ENCODE measurements at places on chromosomes 2 and 18. TPM values are rescaled to one million over a fixed set of nuclear protein-coding genes. Genes with fewer than 3 reads are reported as not detected.

Gene SLC5A7
- 2.1 TPM for total RNA-seq

Gene GLI2
- total RNA-seq = 9.2 TPM

Gene ATRAID
- total RNA-seq = 90.0 TPM

Gene IL1RL1
- 1.5 TPM for total RNA-seq

Gene NEB
- total RNA-seq = 0.83 TPM

Gene TLX2
- not detected for total RNA-seq

- H3K27me3 ChIP-seq = no peaks in the 10 kb centered on the region
- DNase-seq = no peak
- H3K27ac ChIP-seq = no peak overlapping the region
- no peak overlapping the region for H3K4me3 ChIP-seq
- H3K36me3 ChIP-seq = no peaks in the 10 kb centered on the region
Measured at GRCh38 chr18:49666045-49666775, 104.4 kb downstream of the LIPG start.

GRCh38 chr18:53909668-53910067 lies 314.8 kb downstream of the MBD2 start:
- no peaks in the 10 kb centered on the region for H3K36me3 ChIP-seq
- no peaks in the 10 kb centered on the region for H3K4me1 ChIP-seq
- no peak overlapping the region for H3K4me3 ChIP-seq
- no peak overlapping the region for H3K27ac ChIP-seq
- no peaks in the 10 kb centered on the region for H3K27me3 ChIP-seq
- DNase-seq = no peak

DNA sequence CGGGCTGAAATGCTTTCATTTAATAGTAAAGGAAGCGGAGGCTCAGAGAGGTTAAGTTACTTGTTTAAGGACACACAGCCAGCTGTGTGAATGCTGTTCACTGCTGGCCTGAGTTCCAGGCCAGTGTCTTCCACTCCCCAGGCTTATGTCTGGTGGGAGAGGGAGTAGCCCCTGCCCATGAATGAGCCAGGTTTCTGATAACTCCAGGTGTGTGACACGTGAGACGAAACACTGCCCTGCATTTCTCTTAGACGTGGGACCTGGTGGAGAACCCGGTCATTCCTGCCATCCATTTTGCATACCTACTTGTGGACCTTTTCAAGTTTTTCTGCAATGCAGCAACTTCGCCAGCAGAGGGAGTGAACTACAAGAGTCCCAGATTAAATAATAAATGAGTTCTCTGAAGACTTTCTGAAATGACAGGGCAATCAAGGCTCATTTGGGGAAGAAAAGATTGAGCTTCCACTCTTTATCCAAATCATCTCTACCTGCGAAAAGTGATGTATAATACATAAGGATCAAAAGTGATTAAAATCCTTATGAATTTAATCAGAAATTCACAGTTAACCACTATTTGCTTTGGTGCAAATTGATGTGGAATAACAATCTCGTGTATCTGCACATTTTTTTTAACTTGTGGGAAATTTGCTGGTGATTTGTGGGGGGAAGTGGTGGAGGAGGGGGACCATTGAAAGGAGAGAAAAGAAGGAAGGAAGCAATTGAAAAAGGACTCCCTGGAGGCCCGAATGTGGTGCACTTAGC lies 79.4 kb upstream of the ASB18 start:
- H3K36me3 ChIP-seq = no peaks in the 10 kb centered on the region
- no peak overlapping the region for H3K4me3 ChIP-seq
- no peak overlapping the region for H3K27ac ChIP-seq
- DNase-seq = peak; percentile 67
- no peaks in the 10 kb centered on the region for H3K4me1 ChIP-seq

- no peaks in the 10 kb centered on the region for H3K27me3 ChIP-seq
- H3K36me3 ChIP-seq = no peaks in the 10 kb centered on the region
- H3K4me3 ChIP-seq = no peak overlapping the region
- DNase-seq = no peak
Measured at GRCh38 chr2:230023313-230023712, 45.4 kb downstream of the SLC16A14 start.

DNA sequence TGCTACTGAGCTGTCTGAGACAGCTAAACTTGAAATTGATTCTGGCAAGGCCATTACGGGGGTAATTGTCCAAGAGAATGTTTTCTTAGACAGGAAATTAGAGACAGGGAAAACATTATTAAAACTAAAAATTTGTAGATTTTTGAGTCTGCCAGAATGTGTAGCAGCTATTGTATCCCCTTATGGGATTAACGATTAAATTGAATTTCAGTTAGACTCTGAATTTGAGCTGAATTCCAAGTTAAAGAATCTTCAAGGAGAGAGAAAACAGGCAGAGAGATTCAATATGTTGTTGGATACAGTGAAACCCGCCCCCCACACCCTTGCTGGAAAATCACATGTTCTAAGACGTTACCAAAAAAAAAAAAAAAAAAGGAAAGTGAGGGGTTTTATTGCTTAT lies 32.7 kb upstream of the CCDC68 start:
- no peaks in the 10 kb centered on the region for H3K27me3 ChIP-seq
- no peak overlapping the region for H3K27ac ChIP-seq
- no peaks in the 10 kb centered on the region for H3K4me1 ChIP-seq
- H3K36me3 ChIP-seq = no peaks in the 10 kb centered on the region

DNA sequence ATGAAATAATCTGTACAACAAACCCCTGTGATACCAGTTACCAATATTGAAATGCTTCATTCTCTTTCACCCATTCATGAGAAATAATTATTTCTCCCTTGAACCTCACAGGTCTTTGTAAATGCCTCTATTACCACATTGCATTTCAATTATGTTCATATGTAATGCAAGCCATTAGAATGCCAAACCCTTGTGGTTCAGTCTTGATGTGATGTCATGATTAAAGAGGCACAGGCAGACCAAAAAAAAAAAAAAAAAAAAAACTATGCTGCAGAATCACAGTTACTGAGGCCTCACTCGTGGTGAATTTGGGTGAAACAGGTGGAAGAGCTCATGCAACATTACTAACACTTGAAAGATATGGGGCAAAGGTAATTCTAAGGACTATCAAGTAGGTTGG lies 9.4 kb upstream of the EPG5 start:
- H3K4me1 ChIP-seq = no peaks in the 10 kb centered on the region
- no peak overlapping the region for H3K4me3 ChIP-seq

DNA sequence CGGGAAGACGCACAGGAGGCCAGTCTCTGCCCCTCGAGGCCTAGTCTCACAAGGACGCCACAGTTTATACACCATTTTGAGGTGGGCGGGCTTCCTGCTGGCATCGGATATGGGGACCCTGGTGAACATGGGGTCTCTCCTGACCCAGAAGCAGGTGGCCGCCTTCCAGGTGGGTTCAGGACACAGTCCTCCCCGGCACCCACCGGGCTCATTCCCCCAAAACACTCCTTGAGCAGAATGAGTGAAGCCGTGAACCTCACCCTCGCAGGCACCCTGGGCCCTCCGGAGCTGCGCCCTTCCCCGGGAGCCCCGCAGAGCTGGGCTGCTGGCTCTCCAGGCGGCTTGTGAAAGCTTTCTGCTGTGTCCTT lies 6.5 kb downstream of the NFATC1 start:
- no peak overlapping the region for H3K4me3 ChIP-seq
- peak overlapping the region; percentile 30 for H3K27ac ChIP-seq
- no peaks in the 10 kb centered on the region for H3K36me3 ChIP-seq
- H3K27me3 ChIP-seq = peaks cover 21% of the 10 kb centered on the region
- H3K4me1 ChIP-seq = peaks cover 5% of the 10 kb centered on the region
- no peak for DNase-seq

DNA sequence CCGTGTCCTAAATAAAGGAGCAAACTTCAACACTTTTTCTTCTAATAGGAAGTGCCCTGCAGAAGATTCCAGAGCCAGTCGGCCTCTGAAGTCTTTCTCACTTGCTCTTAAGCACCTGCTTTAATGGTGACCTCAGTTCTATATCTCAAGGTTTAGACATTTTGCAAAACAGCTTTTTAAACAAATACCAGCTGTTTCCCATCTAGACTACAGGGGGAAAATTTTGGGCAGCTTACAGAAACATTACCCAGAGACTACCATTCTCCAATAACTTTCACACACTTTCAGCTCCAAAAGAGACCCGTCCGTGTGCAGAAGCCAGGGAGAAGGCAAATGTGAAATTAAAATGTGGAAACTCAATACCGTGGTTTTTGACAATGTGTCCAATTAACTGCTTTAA lies 285.3 kb upstream of the CCDC68 start:
- no peak overlapping the region for H3K4me3 ChIP-seq
- no peak for DNase-seq
- no peaks in the 10 kb centered on the region for H3K27me3 ChIP-seq
- H3K4me1 ChIP-seq = peaks cover 14% of the 10 kb centered on the region
- no peak overlapping the region for H3K27ac ChIP-seq

DNA sequence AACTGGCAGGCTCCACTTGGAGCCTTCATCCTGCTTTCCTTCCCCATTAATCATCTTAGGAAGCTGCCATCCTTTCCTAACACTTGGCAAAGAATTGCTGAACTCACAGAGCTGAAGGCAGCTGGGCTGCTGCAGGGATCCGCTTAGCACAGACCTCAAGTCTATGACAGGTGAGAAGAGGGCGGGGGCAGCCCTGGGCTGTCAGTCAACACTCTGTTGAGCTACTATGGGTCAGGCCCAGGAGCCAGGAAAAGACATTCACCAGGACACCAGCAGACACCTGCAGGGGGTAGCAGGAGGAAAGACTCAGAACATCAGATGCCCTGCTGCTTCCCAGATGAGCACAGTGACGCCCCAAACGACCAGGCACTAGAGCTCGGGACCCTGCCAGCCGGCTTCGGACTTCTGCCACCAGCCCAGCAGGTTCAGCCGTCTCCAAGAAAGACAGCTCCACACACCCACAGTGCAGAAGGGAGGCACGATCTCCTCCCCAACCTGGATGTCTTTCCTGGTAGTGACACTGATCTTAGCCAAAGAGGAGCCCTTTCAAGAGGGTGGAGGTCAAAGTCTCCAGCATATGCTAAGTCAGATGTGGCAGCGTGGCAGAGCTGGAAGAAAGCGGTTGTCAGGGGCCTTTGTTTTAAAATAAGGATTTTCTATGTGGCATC lies 55.2 kb downstream of the SNORC start:
- no peaks in the 10 kb centered on the region for H3K36me3 ChIP-seq
- peaks cover 3% of the 10 kb centered on the region for H3K4me1 ChIP-seq
- no peak overlapping the region for H3K27ac ChIP-seq
- DNase-seq = no peak
- no peak overlapping the region for H3K4me3 ChIP-seq
- peaks cover 10% of the 10 kb centered on the region for H3K27me3 ChIP-seq

Measured in lung (tissue), 17 donors.